Right renal cortex interstitium (tissue), 3 donors: ENCODE measurements at places on chromosomes 5 and 9. TPM values are rescaled to one million over a fixed set of nuclear protein-coding genes. Genes with fewer than 3 reads are reported as not detected.

DNA sequence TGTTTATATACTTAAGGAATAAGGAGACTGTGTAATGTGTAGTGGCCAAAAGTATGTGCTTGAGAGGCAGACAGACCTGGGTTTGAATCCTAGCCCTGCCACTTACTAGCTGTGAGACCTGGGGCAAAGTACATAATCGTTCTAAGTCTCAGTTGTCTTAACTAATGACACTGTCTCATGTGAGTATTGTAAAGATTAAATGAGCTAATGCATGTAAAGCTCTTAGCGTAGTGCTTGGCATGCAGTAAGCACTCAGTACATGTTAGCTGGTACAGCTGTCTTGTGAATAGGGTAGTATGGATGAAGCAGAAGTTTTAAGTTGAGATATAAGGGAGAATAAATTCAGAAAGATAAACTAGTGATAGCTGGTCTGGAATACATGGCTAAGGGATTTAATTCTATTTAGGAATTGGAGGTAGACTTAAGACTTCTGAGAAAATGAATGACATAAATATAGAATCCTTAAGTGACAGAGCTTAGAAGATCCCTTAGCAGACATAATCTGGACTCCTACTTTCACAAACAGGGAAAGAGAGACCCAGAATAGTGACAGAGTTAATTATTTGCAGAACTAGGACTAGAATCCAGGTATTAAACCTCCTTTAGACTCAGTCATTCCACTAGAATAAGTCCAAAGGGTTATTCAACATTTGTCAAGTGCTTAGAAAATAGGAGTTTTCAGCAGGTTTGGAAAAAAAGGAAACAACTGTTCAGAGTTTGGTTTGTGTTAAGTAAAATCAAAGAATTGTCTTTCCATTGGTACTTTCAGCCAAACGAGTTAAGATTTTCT, 13.1 kb downstream of the GPR21 start:
- no peak for DNase-seq

- no peak for DNase-seq
Observed at GRCh38 chr9:33498387-33498786, 24.7 kb upstream of the NOL6 start.

GRCh38 chr9:130930132-130930803, 8.8 kb downstream of the FIBCD1 start:
- no peak for DNase-seq

GRCh38 chr9:133505186-133505830, 19.5 kb downstream of the MYMK start:
- DNase-seq = no peak

- DNase-seq = no peak
Observed at GRCh38 chr9:87513161-87513560, 15.5 kb downstream of the DAPK1 start.

DNA sequence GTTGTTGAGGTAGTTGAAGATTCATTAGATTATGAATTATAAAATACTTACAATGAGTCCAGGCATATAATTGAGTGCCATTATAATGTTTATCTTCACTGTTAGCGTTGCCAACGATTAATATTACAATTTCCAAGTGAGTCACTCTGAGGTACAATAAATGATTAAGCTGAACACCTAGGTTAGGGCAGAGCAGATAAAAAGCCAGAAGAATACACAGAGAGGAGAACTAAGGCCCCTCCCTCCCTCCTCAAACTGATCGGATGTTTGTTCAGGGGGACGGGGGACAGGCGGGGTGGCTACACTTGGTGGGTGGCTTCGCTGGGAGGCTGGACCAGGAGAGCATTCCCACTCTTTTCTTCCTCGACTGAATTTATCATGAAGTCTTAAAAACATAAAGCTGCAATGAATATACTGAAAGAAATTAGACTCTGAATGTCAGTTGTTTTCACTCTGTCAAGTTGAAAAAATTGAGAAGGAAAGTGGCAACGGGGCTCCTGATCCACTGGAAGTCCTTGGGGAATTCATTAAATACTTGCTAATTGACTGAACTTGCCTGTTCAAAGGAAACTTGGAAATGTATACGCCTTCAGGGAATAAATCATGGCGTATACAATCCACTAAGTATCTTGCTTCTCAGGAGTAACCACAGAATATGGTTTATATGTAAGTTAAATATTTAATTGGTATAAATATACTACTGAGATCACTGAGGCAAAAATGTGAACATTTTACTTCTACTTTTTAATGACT, 198.1 kb downstream of the TSSK1B start:
- no peak for DNase-seq

DNA sequence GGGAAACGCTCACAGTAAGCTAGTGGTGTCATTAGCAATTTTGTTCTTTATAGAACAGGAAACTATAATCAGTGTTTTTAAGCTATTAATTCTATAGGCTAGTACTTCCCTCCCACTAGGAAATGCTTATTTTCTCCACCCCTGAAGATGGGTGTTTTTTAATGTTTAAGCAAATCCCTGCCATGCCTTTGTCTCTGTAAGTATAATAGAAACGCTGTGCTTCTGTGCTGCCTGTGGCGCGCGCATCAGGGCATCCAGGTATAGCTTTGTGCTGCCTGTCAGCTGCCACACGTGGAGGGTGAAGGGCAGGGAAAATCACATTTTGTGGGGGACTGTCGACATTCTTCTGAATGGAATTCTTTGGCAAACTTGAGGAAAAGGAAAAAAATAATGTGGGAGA, 217.5 kb downstream of the RAB3C start:
- no peak for DNase-seq

DNA sequence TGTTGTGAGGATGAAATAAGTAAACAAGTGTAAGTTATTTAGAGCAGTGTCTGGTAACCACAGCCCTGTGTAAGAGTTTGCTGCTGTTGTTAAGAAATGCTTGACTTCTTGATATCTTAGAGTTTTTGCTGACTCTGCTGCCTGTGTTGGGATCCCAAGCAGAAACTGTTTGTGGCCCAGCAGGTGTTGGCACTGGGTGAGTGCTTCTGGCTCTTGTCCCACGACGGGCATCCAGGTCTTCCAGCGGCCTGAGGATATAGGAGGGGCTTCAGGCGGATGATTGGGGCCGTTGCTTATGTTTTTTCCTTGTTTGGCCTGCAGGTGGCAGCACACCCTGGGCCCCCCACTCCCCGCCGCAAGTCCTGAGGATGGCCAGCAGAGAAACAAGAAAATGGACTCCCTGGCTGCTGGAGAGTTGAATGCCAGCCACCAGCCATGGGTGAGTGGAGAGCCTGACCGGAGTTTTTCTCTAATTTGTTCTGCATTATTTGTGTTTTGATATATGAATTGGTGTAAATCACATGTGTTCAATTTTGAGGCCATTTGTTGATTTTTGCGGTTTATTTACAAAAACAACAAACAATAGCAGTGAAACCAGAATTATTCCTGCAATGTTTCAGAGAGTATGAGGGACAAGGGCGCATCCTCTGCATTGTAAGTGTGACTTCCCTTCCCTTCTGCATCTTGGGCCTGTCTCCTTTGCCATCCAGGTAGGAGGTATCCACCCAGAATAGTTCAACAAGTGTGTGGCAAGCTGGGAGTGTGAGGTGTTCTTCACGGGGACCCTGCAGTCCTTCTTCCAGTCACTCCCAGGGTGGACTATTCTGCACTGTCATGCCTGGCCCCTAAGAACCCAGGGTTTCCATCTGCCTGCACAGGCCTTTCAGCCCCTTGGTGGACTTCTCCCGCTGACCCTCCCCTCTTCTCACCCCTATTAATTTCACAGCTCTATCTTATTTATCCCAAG, 50.3 kb downstream of the SLC22A5 start:
- peak; percentile 63 for DNase-seq

DNA sequence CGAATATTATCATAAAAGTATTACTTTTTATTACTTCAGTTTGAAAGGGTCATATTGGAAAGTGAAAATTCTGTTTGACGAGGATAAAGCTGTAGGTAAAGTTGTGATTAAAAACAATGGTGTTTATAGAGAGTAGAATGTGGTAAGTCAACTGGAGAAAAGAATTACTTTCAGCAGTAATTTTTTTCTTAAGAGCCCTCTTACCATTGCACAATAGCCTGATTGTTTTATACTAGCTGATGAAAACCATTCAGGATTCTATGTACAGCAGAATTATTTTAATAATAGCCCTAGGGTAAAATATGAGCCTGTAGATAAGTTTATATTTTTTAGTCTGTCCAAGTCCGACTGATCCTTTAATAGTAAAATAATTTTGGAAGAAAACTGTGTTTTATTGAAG, 16.6 kb downstream of the CDC42SE2 start:
- DNase-seq = no peak

GRCh38 chr5:137136991-137137632, 362.0 kb downstream of the SPOCK1 start:
- no peak for DNase-seq

- no peak for DNase-seq
Observed at GRCh38 chr9:130183133-130183762, 11.0 kb downstream of the NCS1 start.

- DNase-seq = no peak
Observed at GRCh38 chr5:78899922-78900362, 85.2 kb downstream of the ARSB start.

Gene BRINP1
- 7.0 TPM for polyA plus RNA-seq

Gene PRUNE2
- 11.5 TPM for polyA plus RNA-seq

Gene PCDHB3
- 4.0 TPM for polyA plus RNA-seq

Gene ZNF454
- polyA plus RNA-seq = 6.0 TPM

Gene PCDHB12
- polyA plus RNA-seq = 5.8 TPM

Gene AUH
- polyA plus RNA-seq = 42.8 TPM
